PC-3 (cell line): ENCODE measurements at places on chromosomes 16 and 17.

DNA sequence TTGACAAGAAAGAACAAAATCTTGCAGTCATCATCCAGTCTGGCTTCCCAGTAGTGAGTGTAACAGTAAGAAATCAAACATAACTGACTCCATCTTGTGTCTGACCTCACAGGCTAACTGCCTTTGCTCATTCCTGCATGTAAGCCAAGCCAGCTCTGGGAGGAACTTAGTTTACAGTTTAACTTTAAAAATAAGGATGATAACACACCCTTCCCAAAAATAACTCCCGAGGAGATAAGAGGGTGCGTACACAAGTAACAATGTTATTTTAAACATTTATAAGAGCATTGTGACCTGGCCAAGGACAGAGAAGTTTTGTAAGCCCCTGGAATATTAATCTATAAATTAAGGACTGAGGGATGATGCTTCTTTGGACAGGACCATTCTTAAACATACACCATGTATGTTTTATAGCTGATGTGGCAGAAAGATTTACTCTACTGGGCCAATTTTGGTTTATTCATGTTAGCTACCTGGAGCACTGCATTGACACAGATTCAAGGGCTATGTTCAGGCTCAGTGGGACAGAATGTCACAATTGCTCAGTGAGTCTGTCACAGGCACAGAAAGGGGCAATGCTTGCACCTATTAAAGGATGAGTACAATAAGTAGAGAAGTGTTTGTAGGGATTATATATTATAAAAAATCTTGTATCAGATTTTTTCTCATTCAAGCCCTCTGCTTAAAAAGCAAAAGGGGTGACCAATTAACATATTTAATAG is 344.1 kb downstream of the UTP18 start:
- DNase-seq = no peak

DNA sequence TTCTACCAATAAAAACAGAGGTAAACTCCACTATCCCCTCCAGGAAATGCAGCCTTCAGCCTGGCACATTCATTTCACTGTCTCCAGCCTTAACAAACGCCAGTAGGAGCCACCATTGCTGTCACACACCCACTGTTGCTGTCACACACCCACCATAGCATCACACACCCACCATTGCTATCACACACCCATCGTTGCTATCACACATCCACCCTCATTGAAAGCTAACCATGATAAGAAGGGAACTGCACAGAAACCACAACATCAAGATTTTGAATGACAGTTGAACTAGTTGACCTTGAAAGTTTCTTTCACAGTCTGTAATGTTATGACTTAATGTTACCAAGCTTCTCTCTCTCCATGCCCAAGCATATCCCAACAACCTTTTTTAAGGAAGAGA is 38.1 kb downstream of the SHCBP1 start:
- DNase-seq = no peak

- DNase-seq = no peak
Measured at GRCh38 chr16:26186091-26186615, 494.4 kb downstream of the HS3ST4 start.

DNA sequence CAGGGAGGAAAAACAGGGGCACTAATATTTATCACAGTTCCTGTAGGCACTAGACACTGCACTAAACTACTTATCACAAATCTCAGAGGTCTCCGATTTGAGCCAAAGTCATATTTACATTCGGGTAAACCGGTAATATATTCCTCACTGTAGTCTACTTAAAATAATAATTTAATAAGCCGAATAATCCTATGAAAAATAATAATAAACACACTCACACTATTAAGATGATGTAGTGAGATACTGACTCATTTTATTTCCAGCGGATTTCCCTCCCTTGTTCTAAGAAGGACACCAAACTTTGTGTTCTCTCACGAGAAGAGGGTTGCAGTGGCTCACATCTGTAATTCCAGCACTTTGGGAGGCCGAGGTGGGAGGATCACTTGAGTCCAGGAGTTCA is 36.6 kb upstream of the TNRC6A start:
- no peak for DNase-seq

DNA sequence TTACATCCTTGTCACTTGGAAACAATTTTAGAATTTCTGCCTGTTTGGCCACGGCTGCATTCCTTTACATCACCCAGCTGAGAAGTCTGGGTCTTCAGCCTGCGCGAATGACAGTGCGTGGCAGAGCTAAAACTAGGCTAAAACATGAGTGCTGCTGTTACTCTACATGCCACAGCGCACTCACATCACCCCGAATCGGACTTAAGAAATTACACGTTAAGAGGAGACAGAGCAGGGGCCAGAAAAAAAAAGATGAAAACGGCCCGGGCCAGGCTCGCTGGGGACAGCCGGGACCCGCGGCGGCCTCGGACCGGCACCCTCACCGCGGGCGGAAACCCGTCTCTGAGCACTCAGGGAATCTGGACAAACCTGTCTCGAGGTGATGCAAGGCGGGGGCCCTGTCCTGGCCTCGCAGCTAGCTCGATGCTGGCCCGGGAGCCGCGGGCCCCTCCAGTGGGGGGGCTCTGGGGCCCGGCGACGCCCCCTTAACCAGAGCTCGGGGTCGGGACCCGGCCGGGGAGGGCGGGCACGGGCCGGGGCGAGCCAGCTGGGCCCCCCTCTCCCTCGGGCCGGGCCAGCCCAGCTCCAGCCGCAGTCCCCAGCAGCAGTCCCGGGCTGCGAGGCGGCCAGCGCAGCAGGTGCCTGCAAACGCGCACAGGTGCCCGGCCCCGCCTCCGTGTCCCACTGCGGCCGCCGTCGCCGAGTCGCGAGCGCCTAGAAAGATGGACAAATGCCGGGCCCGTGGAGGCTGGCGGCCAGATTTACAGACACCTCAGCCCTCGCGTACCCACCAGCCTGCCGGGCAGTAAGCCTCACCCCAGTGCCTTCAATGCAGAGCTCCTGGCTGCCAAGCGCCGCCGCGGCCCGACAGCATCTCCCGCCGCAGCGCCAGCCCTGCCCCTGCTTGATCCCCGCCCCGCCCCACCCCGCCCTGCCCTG is at the start of gene AKTIP:
Gene AKTIP (minus strand): TSS at position 879 of the 939 bp plus-strand sequence. CDS start 2,950 bp downstream, outside the sequence.
- peak; percentile 54 for DNase-seq

- no peak for DNase-seq
Measured at GRCh38 chr17:76485569-76485968, 15.7 kb downstream of the RHBDF2 start.

DNA sequence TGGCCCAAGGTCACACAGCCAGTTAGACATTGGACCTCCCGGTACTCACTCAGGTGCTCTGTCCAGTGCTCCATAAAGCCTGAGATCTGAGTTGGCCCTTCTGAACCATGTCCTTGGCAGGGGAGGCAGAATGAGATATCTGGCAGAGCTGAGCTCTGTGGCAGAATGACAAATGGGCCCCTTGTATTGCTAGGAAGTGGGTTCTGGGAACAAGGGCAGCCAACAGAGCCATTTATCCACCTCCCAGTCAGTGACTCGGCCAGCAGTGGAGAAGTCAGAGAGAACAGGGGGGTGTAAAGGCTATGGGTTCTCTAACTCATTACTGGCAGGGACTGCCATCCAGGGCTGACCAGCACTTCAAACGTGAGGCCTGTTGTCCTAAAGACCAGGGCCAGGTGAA is 117.1 kb upstream of the NLRP1 start:
- DNase-seq = no peak

GRCh38 chr16:80007231-80007630 is 406.7 kb upstream of the MAF start:
- no peak for DNase-seq

DNA sequence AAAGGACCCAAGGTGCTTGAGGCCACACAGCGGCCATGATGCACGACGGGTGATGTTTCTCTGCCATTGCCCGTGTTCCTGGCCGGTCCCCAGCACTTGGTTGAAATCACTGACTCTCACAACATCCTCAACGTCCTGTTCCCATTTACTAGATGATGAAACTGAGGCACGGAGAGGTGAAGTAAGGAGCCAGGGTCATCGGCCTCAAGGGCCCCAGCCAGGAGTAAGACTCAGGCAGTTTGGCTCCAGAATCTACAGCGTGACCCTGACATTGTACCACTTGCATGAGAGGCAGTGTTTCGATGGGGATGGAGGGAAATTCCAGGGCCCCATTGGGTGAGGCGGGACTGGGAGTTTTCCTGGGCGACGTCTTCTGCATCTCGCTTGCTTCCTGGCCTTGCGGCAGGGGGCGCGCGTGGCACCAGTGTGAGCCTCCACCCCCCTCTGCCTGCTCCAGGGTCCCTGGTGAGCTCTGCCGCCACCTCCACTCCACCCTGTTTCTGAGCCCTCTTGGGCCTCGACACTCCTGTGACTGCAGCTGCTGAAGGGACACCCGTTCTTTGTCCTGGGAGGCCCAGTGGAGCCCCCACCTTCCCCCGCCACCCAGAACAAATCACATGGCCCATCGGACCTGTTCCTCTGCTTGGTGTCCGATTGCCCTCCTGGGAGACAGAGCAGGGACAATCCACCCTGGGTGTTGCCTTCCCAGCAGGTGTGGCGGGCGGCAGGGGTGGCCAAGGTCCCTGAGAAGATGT is 133.0 kb upstream of the GSE1 start:
- DNase-seq = no peak

GRCh38 chr17:71578446-71578845 is 542.4 kb upstream of the SOX9 start:
- no peak for DNase-seq

GRCh38 chr17:73010414-73010813 is 82.1 kb downstream of the SLC39A11 start:
- no peak for DNase-seq

DNA sequence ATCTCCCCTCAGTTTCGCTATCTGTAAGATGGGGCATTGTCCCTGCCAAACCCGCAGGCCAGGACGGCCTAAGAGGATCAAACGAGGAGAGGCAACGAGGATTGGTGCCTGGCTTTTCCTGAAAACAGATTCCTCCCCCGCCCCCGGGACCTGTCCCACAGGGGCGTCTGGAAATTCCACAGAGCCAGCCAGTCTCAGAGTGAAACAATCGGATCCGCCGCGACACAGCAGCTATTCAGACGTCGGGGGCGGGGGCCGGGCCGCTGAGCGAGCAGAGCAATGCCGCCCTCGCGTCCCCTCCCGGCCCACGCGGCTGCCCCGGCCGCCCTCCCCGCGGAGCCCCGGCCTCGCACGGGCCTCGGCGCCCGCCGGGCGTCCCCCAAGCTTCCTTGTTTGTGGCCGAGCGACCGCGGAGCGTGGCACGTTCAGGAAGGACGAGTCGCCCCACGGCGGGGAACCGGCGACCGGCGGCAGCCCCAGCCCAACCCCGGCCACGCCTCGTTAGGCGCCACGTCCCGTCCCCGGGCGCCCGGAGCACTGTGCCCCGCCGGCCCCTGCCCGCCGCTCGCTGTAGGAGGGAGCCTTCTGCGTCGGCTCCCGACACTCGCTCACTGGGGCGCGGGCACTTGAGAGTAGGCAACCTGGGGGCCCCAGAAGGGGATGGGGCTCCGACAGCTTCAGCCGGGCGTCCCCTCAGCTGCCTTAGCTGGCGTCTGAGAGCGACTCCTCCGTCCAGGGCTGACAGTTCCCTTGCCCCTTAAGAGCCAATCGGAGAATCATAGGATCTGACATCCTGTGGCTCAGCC is 29.6 kb upstream of the PHOSPHO1 start:
- peak; percentile 79 for DNase-seq
